ENCODE measurements at places on chromosomes 5 and 9.

GRCh38 chr9:116270546-116270945, 117.0 kb downstream of the PAPPA start:
- no peak for DNase-seq

DNA sequence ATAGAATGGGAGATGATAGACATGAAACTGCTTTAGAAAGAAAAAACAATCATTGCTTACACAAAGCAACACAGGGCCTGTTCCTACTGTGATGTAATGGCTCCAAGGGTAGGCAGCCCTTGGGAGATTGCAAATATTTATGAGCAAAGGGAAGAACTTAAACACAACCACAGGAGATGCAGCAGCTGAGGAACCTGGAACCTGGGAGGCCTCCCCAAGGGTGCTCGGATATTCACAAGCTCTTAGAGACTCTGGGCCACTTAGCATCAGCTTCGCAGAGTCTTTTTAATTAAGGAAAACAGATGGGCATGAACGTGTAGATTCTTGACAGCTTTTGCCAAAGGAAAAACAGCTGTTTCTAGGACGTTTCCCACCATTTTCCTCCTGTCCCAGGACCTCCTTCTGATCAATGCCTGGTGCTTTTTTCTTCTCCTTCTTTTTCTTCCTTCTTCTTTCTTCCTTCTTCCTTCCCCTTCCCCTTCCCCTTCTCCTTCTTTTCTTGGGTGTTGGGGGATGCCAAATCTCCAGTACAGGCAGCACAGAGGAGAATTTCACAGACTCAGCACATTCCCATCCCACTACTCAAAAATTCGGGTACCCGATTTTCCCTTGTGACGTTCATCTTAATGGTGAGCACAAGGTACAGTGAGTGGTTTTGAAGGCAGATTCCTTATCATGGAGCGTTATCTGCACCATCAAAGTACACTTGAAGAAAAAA, 28.1 kb upstream of the TCF7 start:
- DNase-seq: no peak

GRCh38 chr9:18058564-18059442, 415.1 kb upstream of the ADAMTSL1 start:
- no peak for DNase-seq

DNA sequence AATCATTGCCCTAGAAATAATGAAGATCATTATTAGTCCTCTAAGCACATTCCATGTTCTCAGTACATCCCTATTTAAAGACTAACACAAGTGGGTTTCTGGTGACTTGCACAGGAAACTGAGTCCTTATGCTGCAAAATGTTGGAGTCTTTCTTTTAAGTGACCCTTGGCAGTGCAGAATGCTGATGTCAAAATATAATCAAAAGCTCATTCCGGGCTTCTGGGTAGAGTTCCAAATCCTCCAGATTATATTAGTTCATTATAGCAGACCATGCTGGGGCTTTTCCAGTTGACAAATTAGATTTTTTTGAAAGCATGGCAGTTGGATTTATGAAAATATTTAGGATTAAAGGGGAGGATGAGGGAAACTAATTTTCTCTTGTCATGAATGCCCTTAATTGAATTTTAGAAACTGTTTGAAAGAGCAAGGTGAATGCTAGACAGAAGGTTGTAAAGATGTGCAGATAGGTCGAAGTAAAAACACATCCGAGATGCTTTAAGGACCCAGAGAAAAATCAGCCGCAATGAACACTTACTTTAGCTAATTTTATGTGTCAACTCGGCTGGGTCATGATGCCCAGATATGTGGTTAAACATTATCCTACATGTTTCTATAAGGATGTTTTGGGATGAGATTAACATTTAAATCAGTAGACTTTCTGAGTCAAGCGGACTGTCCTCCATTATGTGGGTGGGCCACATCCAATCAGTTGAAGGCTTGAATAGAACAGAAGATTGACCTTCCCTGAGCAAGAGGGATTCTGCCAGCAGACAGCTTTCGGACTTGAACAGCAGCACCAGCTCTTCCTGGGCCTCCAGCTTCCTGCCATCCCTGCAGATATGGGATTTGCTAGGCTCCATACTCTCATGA, 88.7 kb downstream of the DAP start:
- DNase-seq: no peak

GRCh38 chr5:158007336-158007735, 148.4 kb upstream of the CLINT1 start:
- no peak for DNase-seq

DNA sequence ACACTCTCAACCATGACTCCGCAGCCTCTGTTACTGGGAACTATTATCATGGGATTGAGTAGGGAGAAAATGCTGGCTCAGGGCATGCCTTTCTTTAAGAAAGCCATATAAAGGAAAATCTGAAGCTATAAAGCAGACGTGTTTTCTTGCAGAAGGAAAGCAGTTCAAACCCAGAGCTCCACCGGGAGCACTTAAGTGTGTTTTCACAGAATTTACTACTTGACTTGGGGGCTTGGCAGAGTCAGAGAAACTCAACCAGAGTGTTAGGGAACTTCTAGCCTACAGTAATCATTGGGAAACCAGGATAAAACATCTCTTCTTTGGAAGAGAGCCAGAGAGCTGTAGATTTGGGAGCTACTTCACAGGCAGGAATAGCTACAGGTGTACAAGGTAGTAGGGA, 283.4 kb upstream of the ADRA1B start:
- no peak for DNase-seq

DNA sequence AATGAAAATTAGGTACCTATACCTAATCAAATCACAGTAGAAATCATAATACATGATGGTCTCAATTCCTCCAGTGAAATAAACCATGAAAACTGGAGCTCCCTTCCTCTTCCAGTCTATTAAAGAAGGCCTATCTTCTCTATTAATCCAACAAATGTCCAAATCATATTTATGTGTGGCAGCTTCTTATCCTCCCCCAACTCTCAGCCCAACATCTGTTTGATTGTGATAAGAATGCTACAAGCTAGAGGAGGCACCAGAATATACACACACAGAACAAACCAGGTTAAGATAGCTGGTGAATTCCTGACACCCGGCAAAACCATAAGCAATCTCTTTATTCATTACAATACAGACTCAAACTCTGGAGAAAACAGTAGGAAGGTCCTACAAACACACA, 110.8 kb downstream of the FBXL17 start:
- DNase-seq: no peak

DNA sequence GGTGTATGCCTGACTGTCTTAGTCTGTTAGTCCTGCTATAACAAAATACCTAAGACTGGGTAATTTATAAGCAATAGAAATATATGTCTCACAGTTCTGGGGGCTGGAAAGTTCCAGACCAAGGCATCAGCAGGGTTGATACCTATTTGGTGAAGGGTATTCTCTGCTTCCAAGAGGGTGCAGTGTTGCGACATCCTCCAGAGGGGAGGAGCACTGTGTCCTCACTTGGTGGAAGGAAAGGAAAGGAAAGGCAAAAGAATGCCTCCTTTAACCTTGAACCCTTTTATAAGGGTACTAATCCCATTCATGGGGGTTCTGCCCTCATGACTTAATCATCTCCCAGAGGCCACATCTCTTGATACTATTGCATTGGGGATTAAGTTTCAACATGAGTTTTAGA, 42.0 kb upstream of the SLC24A2 start:
- no peak for DNase-seq

DNA sequence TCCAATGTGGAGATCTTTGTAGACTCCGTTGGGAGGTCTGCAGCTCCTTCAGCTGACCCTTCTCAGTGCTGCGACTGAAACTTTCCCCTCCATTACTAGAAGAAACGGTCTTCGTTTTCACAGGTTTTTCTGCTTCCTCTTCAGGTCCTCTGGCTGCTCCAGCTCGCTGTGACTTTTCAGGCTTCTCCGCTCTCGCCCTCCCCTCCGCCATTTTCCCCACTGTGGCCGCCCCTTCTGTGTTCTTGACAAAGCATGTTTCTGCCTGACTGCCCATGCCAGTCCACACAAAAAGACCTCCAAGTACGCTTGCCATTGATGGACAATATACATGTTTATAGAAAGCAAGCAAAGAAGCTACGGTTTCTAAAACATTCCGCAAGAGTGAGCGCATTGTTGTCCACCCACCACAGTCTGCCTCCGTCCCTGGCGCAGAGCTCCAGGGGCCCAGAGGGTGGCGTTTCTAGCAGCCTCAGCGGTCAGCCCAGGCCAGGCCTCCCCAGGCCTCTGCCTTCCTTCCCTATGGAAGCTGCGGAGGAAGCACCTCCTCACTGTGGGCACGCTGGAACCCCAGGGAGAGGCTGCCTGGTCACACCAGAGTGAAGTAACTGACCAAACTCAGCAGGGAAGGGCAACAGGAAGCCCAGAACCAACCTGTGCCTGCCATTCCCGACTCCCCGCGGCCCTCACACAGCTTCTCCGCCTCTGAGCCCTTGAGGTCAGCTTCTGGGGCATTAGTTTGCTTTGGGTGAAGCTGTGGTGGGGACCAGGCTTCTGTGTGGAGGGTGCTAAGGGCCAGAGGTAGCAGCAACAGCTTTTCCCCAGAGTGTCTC, 19.9 kb upstream of the S1PR3 start:
- no peak for DNase-seq

- DNase-seq: no peak
Measured at GRCh38 chr9:69254223-69254622, 70.8 kb upstream of the ENTREP1 start.

GRCh38 chr9:3647652-3648051, 121.9 kb upstream of the RFX3 start:
- DNase-seq: no peak

DNA sequence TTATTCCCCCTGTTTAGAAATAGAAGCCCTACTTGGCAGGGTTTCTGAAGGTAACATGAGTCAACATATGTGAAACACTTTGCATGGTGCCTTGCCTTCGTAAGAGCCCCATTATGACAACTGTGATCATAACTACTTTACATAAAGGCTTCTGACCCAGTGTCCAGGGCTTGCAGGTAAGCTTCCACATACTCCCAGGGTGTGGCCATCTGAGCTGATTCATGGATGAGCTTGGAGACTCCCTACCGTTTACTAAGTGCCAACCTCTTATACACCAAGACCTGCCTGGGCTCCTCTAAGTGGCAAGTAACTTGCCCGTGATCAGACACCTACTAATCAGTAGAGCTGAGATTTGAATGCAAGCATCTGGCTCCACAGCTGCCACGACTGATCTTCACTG, 62.8 kb upstream of the C5orf58 start:
- no peak for DNase-seq

GRCh38 chr9:28272127-28272526, 698.8 kb upstream of the C9orf72 start:
- no peak for DNase-seq

DNA sequence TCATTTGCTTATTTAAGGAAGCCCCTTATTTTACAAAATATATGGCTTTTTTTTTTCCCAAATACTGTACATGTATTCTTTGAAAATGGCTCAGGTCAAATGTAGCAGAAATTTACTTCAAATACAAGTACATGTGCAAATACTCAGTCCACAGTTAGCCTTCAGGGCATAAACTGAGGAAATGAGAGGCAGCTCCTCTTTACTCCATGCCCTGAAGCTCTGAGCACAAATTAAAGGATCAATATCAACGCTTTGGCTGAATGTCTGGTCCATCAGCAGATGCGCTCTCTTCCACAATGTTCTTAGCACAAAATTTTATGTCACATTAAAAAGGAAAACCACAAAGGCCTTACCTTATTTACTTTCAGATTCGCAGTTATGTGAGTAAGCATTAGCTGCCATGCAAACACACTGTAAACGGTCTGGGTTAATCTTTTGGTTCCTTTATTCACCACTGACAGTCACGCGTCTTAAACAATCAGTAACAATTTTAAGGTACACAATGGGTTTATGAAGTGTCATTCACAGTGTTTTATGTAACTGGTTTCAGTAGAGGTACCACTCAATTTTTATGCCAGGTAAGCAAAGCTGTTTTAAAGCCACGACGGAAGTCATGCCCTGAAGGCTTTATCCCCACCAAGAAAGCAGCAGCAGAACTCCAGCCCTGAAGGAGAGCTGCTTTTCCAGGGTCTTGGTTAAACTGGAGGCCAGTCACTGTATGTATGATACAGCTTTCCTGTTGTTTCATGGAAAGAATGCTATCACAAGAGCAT, 103.4 kb downstream of the OTULIN start:
- no peak for DNase-seq

GRCh38 chr9:135559606-135560005, 1.9 kb upstream of the PAEP start:
- no peak for DNase-seq

GRCh38 chr5:168137265-168137664, 154.2 kb upstream of the WWC1 start:
- DNase-seq: no peak

GRCh38 chr9:74282526-74283253, 214.4 kb upstream of the RORB start:
- DNase-seq: no peak

GRCh38 chr5:5751498-5751897, 329.0 kb downstream of the ICE1 start:
- DNase-seq: no peak

GRCh38 chr5:25448646-25449045, 803.9 kb upstream of the CDH10 start:
- DNase-seq: no peak

GRCh38 chr5:149237662-149238061, 34.0 kb upstream of the AFAP1L1 start:
- no peak for DNase-seq

GRCh38 chr5:61468483-61468865, 136.4 kb downstream of the ZSWIM6 start:
- no peak for DNase-seq

- peak; percentile 11 for DNase-seq
Measured at GRCh38 chr9:130327070-130327780, 61.7 kb downstream of the HMCN2 start.

DNA sequence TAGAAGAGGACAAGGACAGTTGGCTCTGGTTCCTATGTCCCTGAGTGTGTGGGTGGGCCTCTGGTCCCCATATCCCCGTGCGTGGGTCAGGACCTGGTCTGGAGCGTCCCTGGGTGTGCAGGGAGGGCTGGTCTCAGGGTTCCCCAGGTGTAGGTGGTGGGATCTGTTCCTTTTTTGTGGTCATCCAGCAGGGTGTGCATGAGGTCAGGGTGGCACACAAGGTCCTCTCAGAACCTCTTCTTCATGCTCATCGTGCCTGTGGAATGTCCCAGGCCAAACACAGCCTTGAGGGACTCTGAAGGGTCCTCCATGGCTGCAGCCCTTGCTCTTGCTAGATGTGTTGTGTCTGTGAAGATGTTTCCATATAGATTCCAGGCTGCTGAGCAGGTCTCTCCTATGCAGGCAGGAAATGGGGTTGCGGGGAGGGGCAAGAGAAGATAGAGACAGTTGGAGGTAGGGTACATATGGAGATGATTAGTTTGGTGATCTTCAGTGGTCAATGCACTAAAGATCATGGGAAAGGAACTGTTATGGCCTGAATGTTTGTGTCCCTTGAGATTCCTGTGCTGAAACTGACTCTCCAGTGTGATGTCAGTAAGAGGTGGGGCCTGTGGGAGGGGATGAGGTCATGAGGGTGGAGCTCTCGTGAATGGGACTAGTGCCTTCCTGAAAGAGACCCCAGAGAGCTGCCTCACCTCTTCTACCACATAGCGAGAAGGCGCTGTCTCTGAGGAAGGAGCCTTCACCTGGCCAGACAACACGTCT, 53.1 kb downstream of the NXNL2 start:
- DNase-seq: no peak

All from activated CD4-positive, alpha-beta T cell treated with anti-CD3 and anti-CD28 coated beads, Interleukin-2, amount 50 U/mL, for 48 hours (primary cell).